Left ventricle myocardium inferior (tissue), 1 donor: ENCODE measurements at places on chromosomes 16 and 17. TPM values are rescaled to one million over a fixed set of nuclear protein-coding genes. Genes with fewer than 3 reads are reported as not detected.

- no peaks in the 10 kb centered on the region for H3K27me3 ChIP-seq
- no peaks in the 10 kb centered on the region for H3K36me3 ChIP-seq
- no peak overlapping the region for H3K4me3 ChIP-seq
- DNase-seq: no peak
- H3K27ac ChIP-seq: no peak overlapping the region
Measured at GRCh38 chr16:68517606-68518166, 21.4 kb upstream of the ZFP90 start.

GRCh38 chr17:59287891-59288290, 43.6 kb upstream of the YPEL2 start:
- H3K36me3 ChIP-seq: no peaks in the 10 kb centered on the region
- peak overlapping the region; percentile 46 for H3K27ac ChIP-seq
- H3K27me3 ChIP-seq: no peaks in the 10 kb centered on the region
- no peaks in the 10 kb centered on the region for H3K4me1 ChIP-seq

GRCh38 chr16:52235186-52235585, 311.8 kb downstream of the TOX3 start:
- H3K36me3 ChIP-seq: no peaks in the 10 kb centered on the region
- no peak for DNase-seq
- no peak overlapping the region for H3K27ac ChIP-seq
- H3K4me1 ChIP-seq: no peaks in the 10 kb centered on the region
- H3K4me3 ChIP-seq: no peak overlapping the region

- DNase-seq: no peak
- no peak overlapping the region for H3K27ac ChIP-seq
- no peaks in the 10 kb centered on the region for H3K36me3 ChIP-seq
- H3K27me3 ChIP-seq: peaks cover 41% of the 10 kb centered on the region
Measured at GRCh38 chr17:43976963-43977837, 23.5 kb upstream of the PYY start.

- no peak overlapping the region for H3K4me3 ChIP-seq
- no peaks in the 10 kb centered on the region for H3K36me3 ChIP-seq
- H3K27me3 ChIP-seq: no peaks in the 10 kb centered on the region
- DNase-seq: no peak
- H3K4me1 ChIP-seq: peaks cover 33% of the 10 kb centered on the region
Measured at GRCh38 chr16:56909527-56909979, 22.4 kb upstream of the HERPUD1 start.

DNA sequence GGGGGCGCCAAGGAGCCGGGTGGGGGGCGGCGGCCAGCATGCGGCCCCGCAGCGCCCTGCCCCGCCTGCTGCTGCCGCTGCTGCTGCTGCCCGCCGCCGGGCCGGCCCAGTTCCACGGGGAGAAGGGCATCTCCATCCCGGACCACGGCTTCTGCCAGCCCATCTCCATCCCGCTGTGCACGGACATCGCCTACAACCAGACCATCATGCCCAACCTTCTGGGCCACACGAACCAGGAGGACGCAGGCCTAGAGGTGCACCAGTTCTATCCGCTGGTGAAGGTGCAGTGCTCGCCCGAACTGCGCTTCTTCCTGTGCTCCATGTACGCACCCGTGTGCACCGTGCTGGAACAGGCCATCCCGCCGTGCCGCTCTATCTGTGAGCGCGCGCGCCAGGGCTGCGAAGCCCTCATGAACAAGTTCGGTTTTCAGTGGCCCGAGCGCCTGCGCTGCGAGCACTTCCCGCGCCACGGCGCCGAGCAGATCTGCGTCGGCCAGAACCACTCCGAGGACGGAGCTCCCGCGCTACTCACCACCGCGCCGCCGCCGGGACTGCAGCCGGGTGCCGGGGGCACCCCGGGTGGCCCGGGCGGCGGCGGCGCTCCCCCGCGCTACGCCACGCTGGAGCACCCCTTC, 484 bp downstream of the FZD2 start:
- no peaks in the 10 kb centered on the region for H3K36me3 ChIP-seq
- H3K27ac ChIP-seq: peak overlapping the region; percentile 67
- peaks cover 22% of the 10 kb centered on the region for H3K27me3 ChIP-seq
- H3K4me1 ChIP-seq: peaks cover 26% of the 10 kb centered on the region
- peak; percentile 41 for DNase-seq

GRCh38 chr16:540645-541340, 13.3 kb downstream of the CAPN15 start:
- no peaks in the 10 kb centered on the region for H3K4me1 ChIP-seq
- peaks cover 23% of the 10 kb centered on the region for H3K36me3 ChIP-seq
- no peak for DNase-seq
- H3K27ac ChIP-seq: no peak overlapping the region

DNA sequence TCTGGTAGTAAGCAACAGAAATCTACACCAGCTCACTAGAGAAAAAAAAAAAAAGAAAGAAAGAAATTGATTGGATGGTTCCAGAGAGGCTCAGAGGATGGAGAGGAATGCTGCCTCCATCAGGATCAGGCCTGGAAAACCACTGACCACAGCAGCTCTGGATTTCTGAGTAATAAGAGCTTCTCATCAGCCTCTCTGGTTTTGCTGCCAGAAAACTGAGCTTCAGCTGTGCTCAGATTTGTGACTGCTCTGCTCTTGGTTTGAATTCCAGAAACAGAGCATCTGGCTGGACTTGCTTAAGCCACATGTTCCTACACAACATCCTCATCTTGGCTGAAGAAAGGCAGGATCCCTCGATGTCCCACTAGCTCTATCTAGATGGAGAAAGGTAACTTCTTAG, 25.9 kb downstream of the IRX6 start:
- no peaks in the 10 kb centered on the region for H3K4me1 ChIP-seq
- DNase-seq: no peak
- no peak overlapping the region for H3K4me3 ChIP-seq
- no peak overlapping the region for H3K27ac ChIP-seq
- no peaks in the 10 kb centered on the region for H3K36me3 ChIP-seq

DNA sequence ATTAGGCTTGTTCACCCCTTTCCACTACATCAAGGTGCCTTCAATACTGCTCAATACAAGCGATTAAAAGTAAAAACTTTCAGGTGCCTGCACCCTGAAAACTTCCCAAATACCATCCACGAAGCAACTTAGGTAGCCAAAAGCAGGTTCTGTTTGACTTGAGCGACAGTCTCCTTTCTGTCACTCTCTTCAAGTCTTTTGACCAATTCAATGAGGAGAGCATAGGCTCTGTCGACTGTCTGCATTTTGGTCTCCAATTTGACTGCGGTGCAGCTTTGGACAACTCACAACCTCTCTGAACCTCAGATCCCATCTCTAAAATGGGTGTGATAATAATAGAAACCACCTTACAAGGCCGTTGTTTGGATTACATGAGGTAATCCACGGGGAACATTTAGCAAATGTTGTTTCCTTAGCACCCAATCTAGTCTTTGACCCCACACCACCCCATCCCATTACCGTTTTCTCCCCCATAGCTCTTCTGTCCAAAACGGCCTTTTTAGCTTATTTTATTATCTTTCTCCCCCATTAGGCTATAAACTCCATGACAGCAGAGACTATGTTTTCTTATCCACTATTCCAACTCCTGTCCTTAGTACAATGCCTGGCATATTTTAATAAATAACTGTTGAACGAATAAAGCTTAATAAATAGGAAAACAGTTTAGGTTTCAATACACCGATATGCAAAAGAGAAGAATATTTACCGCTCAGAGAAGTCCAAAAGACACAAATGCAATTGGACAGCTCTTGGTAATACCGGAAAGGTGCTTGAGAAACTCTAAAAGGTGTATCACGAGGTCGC, 999 bp downstream of the MARF1 start:
- H3K27ac ChIP-seq: peak overlapping the region; percentile 97
- H3K36me3 ChIP-seq: peaks cover 23% of the 10 kb centered on the region
- H3K4me1 ChIP-seq: peaks cover 39% of the 10 kb centered on the region
- no peak for DNase-seq

GRCh38 chr16:20903899-20904506, 3.4 kb downstream of the LYRM1 start:
- no peaks in the 10 kb centered on the region for H3K27me3 ChIP-seq
- no peaks in the 10 kb centered on the region for H3K36me3 ChIP-seq
- H3K4me3 ChIP-seq: peak overlapping the region; percentile 19
- no peak for DNase-seq

DNA sequence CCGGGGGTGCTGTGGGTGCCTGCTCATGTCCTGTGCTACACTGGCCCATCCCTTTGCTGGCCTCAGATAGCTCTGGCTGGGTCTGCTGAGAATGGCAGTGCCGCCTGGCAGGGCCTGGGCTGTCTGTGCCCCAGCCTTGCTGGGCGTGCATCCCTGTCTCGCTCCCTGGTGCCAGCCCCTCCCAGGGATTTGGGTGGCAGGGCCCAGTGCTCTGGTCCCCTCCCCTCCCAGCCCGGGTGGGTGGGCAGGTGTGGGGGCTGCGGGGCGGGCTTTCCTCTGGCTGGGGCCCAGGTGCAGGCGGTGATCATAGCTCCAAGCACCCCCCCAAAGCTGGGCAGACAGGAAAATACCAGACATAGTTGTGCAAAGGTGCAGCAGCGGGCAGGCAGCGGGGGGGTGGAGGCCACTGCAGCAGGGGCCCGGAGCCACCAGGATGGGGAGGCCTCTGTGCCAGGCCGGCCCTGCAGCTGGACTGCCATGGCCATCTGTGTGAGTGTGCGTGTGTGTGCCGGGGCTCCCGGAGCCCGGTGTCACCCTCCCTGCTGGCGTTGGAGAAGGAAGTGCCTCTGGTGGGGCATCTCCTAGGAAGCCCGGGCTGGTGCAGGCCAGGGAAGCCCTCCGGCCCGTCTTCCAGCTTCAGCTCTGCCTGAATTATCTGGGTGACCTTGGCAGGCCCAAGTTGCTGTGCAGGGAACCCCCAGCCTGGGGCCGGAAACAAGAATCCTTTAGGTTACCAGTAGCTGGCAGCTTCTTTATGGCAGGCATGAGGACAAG, 7.4 kb downstream of the GLIS2 start:
- DNase-seq: no peak
- no peaks in the 10 kb centered on the region for H3K36me3 ChIP-seq
- no peaks in the 10 kb centered on the region for H3K27me3 ChIP-seq
- H3K4me3 ChIP-seq: peak overlapping the region; percentile 26
- peaks cover 100% of the 10 kb centered on the region for H3K4me1 ChIP-seq

The NPIPB9 gene
- total RNA-seq: not detected

The HOXB7 gene
- 0.16 TPM for total RNA-seq

The CBX8 gene
- total RNA-seq: 7.5 TPM
